Kidney epithelial cell (primary cell): ENCODE measurements at places on chromosomes 12 and 14. TPM values are rescaled to one million over a fixed set of nuclear protein-coding genes. Genes with fewer than 3 reads are reported as not detected.
A peak's percentile ranks its signal among the peaks of the same experiment; 100 is the strongest.

- DNase-seq = no peak
Observed at GRCh38 chr12:99810718-99811593, 163.4 kb downstream of the GARIN6 start.

JDP2 gene
- total RNA-seq = 41.5 and 43.5 TPM in 2 replicates

ISM2 gene
- total RNA-seq = 0.13 and 1.2 TPM in 2 replicates

- DNase-seq = no peak
Observed at GRCh38 chr12:58458102-58458501, 462.2 kb downstream of the LRIG3 start.

DNA sequence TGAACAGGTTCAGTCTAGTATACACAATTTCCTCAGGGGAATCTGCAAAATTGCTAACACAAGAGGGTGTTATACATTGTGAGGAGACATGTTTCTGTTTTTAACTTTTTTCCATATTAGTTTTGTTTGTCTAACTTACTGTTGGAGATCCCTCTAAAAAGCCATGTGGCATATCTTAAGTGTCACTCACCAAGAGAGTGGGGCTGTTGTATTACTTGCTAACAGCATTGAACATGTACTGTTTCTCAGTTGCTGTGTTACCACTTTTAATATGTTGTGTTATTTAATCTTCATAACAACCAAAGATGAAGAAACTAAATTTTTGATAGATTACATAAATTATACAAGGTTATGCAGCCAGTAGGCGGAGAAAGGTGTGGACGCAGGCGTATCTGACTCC lies 154.3 kb upstream of the NPAS3 start:
- DNase-seq = no peak

GRCh38 chr14:57818511-57818910 lies 47.4 kb downstream of the SLC35F4 start:
- no peak for DNase-seq

LDHB gene
- 529 and 625 TPM in 2 replicates for total RNA-seq

DNA sequence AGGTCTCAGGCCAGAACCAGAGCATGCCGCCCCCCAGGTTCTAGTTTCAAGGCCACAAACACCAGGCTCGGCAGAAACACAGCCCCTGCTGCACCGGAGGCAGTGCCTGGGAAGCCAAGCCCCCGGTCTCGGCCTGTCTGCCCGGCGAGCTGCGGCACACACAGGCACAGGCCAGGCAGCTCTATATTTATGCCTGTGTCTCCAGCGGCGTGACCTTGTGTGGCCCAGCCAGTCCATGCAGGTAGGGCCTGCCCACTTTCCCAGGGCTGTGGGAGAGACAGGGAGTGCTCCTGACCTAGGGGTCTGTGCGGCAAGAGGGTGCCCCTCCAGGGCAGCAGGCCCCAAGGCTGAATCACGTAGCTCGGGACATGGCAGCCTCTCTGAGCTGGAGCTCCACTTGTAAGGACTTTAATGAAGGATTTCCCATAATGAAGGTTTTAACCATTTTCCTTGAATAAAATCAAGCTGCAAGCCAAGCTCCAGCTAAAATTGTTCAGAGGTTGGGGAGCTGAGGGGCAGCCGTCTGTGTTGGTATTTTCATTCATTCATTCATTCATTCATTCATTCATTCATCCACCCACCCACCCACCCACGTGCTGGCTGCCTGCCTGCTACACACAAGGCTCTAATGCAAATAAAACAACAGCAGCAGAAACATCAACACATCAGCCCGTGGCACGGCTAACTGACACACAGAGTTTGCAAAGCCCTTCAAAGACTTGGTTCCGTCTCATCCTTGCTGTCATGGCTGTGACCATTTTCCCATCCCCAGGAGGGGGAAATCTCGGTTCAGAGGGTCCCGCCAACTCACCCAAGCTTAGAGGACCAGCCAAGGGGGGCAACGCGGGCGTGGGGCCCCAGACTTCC lies 92.0 kb downstream of the RFLNA start:
- no peak for DNase-seq

DNA sequence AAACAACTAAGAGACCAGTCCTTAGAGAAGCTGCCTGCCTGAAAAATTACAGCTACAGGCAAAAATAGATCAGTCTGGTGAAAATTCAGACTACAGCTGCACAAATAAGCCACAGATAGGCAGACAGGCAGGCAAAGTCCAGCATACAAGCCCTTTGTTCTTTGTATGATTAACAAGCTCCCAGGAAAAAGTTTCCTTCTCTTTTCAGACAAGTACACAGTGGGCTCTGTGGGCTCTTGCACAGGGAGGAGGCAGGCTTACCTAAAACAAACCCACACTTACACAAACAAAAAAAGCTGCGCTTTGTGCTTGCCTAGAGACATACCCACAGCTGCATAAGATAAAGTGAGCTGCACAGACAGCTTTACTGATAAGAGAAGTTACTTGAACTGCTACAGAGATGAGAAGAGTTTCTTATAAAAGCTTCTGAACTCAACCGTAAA lies 7.7 kb downstream of the OR6C68 start:
- no peak for DNase-seq

DNA sequence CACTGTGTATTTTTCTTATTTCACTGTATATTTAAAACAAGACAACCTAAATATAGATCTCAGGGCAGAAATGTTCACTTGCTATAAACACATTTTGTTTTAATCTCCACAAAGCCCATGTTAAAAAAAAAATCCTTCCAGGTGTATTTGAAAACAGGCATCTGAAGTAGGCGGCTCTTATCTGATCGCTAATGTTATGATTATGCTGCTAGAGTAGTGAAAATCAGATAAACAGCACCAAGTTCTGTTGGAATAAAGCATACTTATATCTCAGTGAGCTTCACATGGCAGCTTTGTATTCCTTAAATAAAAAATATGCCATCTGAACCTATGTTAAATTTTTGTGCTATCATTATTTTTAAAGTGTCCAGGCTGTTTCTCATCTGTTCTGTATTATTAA lies 47.6 kb upstream of the PZP start:
- DNase-seq = no peak

- DNase-seq = no peak
Observed at GRCh38 chr14:104558231-104559027, 21.1 kb upstream of the C14orf180 start.

DNA sequence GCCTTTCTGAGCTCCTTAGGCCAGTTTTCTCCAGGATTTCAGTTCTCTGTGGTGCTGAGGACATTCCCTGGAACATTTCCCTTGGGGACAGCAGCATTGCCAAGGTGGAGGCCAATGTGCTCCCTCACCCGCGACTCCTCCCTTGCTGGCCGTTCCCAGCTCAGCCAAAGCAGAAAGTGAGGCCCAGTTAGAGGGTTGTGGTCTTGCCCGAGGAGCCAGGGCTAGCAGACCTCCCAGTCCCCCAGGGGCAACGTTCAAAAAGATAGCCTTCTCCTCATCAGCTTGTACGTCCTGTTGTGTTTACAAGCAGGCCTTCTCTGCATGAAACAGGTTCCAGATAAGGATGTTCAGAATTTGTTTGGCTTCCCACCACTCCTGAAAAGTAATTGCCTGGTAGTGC lies 78.4 kb downstream of the SSPN start:
- DNase-seq = no peak

DNA sequence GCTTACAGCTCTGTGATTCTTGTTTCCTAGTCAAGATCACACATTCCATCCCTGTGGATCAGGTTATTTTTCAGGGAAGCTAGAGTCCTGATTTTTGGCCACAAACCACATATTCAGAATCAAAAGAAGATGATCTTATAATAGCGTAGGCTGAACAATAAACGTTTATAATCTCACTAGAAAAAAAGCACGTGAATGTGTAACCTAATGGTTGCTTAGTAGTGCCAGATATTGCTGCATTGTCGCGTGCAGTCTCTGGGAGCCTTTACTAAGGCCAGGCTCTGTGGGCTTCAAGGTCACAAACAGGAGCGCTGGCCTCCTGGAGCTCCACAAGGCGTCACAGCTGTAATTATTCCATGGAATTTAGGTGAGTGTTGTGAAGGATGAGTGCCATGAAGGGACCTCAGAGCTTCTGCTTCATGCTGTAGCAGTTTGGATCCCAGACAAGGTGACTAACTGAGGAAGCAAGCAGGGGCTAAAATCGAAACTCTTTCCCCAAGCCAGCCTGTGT lies 17.4 kb downstream of the CDKN1B start:
- DNase-seq = no peak

DNA sequence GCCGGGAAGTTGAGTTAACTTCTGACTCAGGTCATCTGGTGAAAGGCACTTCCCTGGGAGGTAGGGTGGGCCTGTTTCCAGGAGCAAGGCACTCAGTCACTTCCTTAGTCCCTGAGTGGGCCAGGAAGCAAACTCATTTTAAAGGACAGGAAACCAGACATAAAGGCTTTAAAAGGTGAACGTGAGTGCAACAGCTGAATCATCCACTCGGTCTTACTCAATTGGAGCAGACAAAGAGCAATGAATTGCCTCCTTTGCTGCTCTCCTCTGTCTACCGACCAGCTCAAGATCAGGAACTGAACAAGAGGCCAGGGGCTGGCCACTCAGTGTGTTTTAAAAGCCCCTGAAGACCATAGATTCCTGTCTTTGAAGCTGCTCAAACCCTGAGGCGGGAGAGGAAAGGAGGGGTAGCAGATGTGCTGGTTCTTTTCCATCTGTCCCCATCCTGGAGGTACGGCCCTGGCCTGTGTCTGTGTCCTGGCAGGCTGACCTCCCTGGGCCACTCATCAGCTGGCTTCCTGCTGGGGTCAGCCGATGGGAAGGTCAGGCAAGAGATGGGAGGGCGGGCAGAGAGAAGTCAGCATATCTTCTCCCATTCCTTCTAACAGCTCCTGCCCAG lies 148.9 kb downstream of the PPM1H start:
- peak; percentile 95 for DNase-seq

WIF1 gene
- total RNA-seq = not detected in 2 replicates

TCL1B gene
- total RNA-seq = not detected in 2 replicates

DNA sequence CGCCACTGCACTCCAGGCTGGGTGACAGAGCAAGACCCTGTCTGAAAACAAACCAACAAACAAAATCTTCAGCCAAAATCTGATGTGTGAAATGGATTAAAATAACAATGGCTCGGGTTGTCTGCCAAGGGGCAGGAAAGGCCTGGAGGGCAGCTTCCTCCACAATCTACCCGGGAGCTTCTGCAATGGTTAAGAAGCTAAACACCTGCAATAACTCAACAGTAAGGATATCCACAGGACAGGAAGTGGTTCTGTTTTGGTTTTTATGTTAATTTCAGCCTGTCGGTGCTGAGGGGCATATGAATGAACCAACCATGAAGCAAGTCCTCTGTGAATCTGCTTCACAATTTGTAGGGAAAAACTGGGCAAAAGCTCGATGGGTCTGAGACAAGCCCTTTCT lies 34.4 kb downstream of the RAD52 start:
- DNase-seq = no peak

DNA sequence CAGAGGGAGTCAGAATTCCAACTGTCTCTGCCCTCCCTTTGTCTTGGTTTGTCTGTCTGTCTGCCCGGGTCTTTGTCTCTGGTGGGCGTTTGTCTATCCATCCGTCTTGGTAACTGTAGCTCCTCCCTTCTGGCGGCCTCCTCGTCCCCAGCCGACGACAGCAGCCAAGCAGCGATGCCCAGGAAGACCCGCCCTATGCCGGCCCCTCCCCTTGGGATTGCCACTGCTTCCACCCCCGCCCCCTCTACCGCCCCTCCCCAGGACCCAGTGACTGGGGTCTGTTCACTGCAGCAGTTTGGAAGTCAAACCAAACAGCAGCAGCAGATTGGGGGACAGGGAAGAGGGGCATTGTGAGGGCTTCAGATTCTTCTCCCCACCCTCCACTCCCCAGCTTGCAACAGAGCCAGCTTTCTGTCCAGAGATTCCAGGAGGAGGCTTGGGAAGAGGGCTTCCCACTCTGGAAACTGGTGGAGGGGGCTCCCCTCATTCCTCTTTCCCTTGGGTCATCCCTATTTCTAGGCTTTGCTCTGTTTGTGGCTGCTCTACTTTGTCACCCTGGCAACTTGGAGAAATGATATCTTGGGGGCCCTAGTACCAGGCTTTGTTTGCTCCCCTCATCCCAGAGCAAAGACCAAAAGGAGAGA lies 2.4 kb upstream of the RARG start:
- no peak for DNase-seq

DNA sequence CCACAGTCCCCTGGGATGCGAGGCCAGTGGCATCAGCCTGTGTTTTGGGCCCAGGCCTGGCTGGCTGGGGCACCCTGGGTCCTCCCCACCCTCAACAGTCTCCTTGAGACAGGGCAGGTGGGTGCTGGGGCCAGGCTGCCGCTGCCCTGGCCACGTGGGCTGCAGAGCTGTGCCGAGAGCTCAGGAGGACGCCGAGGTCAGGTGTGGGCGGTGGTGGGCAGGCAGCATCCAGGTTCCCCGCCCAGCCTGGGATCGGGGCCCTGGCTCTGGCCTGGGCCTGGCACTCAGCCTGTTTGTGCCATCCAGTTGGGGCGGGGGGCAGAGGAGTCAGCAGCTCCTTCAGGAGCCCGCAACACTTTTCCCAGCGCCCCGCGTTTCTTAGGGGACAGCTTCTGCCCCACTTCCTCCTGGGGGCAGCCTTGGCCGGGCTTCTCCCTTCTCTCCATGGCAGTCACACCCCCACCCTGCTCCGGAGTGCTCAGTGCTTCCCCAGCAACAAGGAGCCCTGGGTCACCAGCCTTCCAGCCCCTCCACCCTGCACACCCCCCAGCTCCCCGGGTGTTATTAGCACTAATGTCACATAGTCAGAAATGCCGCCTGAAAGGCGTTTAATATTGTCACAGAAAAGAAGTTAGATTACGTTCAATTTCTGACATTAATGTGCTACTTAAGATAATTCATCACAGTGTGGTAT lies 30.8 kb downstream of the KIF26A start:
- DNase-seq = no peak

DNA sequence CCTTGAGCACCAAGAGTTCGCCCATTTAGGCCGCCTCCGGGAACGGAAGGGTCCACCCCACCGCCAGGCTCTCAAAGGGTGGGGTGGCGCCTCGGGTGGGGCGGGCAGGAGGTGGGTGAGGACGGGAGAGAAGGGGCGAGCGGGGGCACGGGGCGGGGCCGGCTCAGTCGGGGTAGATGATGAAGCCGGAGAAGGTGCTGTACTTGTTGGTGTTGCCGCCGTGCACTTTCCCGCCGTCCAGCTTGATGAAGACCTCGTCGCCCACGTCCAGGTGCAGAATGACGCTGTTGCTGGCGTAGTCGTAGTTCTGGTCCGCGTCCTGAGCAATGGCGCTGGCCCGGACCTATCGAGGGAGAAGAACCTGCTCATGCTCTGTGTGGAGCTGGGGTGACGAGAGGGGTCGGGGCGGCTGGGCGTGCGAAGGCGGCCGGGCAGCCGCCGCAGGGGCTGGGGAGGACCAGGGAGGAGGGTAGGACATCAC lies 4.1 kb downstream of the C1QL4 start:
- no peak for DNase-seq

- no peak for DNase-seq
Observed at GRCh38 chr14:33590891-33591630, 359.8 kb downstream of the EGLN3 start.
